ENCODE measurements at places on chromosomes 6 and 20.

GRCh38 chr20:54680872-54681619 is 205.7 kb downstream of the DOK5 start:
- DNase-seq, result no peak

DNA sequence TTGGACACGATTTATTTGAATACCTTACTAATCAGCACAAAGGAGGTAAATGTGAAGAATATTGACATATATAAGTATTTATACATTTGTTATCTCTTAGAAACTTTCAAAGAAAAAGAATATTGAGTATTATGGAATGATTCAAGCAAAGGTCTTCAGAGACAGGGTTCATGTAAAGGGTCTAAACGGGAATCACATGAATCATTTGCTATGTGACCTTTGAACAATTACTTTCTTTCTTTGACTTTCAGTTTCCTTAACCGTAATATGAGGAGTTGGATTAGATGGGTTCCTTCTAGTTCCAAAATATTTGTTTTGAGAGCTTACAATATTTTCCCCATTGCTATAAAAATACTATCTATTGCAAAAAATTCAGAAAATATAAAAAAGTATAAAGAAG is 14.3 kb downstream of the ENPP1 start:
- no peak for DNase-seq

- DNase-seq, result no peak
Measured at GRCh38 chr20:34017610-34018009, 23.9 kb downstream of the RALY start.

- DNase-seq, result no peak
Measured at GRCh38 chr6:127811900-127812570, 88.8 kb downstream of the THEMIS start.
